Heart left ventricle (tissue), 16 donors: ENCODE measurements at places on chromosomes 7 and 10. TPM values are rescaled to one million over a fixed set of nuclear protein-coding genes. Genes with fewer than 3 reads are reported as not detected.

Gene ANXA11
- 392 TPM for total RNA-seq

Gene NFKB2
- total RNA-seq = 10.4 TPM

Gene LDB3
- total RNA-seq = 1,374 TPM

Gene TAS2R3
- total RNA-seq = not detected
